ENCODE measurements at places on chromosomes 7 and 10.

- no peak for DNase-seq
Observed at GRCh38 chr10:49139028-49139845, 5.4 kb upstream of the FAM170B start.

DNA sequence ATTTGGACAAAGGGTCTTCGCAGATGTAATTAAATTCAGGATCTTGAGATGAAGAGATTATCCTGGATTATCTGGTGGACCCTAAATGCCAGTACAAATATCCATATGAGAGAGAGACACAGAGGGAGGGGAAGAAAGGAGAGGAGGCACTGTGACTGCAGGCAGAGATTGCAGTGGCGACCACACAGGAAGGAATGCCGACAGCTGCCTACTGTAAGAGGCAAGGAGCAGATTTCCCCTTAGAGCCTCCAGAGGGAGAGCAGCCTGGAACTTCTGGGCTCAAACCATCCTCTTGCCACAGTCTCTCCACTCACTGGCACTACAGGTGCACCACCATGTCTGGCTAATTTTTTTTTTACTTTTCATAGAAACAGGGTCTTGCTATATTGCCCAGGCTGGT lies 152.3 kb downstream of the SDK1 start:
- no peak for DNase-seq

DNA sequence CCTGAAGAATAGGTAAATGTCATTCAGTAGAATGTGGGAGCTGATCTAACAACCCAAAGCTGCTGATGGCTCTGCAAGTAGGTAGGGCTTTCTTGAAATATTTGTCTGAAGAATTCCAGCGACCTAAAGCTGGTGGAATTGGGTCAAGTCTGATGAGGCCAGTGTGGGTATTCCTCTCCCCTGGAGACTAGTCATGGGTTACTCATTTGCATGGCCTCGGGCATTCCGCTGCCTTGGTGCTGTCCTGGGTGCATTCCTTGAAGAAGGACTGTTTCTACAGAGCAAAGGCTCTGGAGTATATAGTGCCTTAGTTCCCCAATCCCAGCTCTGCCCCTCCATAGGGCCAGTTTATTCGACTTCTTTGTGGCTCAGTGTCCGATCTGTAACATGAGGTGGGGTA lies 19.2 kb downstream of the PDK4 start:
- DNase-seq, result peak; percentile 87

DNA sequence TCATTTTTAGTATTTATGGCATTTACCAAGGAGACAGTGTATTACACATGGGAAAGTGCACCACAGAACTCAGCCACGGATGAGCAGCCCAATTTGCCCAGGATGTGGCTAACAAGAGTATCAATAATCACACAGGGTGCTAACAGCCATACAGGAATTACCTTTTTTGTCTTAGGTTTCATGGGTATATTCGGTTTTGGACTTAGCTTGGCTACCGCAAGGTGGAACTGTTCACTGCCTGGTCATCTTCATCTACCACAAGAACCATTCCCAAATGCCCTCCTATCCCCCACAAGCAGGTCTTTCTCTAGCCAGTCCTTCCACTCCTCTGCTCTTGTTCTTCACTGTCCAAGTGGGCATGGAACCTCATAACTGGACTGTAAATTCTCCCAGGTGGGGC lies 6.0 kb downstream of the PDLIM1 start:
- DNase-seq, result no peak

DNA sequence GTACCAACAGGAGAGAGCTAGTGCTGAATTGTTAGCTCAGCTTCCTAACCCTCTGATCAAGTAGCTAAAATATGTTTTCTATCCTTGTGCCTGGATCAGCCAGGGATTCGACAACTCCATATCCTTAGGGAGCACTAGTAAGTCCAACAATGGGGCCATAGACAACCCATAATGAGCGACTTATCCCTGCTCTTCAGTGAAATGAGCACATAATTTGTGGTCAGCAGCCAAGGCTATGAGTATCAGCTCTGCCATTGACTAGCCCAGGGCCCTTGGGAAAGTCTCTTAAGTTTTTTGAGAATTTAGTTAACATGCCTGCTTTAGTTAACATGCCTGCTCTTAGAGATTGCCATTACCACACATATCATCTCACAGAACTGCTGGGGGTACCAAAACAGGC lies 39.3 kb downstream of the COL1A2 start:
- no peak for DNase-seq

DNA sequence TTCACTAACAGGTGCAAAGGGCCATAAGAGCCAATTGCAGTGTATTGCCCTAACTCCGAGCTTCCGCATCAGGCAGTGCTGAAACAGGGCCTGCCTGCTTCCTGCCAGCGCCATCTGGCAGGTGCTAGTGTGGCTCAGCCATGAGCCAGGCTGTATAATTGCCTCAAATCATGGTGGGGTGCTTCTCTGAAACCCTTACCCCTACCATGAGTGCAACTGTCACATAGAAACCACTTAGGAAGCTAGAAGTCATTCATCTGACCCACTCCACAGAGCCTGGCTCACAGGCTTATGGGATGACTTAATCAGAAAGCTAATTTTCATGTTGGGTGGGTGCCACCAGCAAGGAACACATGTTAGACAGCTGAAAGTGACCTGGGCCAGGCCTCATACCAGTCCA lies 133.3 kb upstream of the LAMB4 start:
- no peak for DNase-seq

- DNase-seq, result no peak
Observed at GRCh38 chr7:116021237-116021636, 9.3 kb downstream of the TFEC start.

DNA sequence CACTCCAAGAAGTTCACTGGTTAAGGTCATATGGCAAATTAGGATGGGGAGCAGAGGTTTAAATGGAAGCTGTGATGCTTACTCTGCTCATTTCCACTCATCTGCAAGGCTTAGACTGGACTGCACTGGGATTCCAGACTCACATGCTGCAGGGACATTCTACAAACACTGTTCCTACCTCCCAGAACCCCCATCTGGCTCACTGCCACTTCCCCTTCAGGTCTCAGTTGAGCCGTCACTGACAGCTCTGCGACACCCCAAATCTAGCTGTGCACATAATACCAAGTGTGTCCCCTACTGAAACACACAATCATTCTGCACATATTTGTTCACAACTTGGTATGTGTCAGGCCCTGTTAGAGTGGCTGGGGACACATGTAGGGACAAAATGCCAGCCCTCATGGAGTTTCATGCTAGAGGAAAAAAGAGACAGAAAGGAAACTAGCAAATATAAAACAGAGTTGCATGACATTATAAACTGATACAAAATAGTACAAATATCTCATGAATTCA lies 5.4 kb downstream of the PRKCQ start:
- DNase-seq, result no peak

DNA sequence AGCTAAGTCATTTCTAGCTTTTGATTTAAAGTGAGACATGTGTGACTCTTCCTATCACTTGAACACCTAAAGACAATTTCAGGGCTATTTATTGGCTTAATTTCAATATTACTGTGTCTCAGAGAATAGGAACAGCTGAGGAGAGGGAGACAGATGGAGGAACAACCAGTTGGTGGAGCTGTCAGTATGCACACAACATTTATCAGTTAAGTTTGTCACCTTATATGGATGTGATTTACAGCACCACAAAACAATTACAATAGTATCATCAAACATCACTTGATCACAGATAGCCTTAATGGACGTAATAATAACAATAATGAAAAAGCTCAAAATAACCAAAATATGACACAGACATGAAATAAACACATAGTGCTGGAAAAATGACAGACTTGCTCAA lies 129.6 kb downstream of the NPSR1 start:
- no peak for DNase-seq

GRCh38 chr7:132251327-132251659 lies 325.0 kb downstream of the PLXNA4 start:
- no peak for DNase-seq

DNA sequence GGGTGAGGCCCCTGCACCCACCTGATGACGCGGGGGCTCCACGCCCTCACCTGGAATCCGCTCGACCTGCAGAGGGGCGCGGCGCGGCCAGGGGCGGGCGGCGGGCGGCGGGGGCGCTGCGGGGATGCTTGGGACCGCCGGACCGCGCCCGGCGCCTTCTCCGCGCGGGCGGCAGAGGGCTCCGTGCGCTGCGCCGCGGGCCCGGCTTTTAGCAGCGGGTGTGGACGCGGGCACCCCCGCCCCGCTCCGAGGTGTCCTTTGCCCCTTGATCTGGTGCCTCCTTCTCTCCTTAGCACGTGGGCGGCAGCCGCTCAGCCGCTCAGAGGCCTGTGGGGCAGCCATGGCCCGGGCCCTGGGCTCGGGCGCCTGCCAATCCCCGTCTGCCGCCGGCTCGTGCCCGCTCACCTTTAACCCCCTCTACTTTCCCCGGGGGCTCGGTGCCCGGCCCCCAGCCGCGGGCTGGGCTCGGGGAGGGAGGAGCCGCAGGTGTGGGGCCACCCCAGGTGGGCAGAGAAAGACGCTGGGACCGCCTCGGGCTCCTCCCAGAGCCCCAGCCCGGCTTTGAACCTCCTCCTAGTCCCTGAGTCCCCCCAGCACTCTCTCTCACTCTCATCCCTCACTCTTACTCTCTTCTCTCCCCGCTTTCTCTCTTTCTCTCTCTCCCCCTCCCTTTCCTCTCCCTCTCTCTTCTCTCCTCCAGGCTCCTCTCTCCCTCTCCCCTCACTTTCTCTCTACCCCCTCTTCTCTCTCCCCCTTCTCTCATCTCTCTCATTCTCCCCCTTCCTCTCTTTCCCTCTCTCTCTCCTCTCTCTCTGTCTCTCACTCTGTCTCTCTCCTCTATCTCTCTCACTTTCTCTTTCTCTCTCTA lies 19.7 kb upstream of the VPS37D start:
- DNase-seq, result peak; percentile 36

GRCh38 chr10:14909101-14909500 lies 30.4 kb downstream of the SUV39H2 start:
- no peak for DNase-seq

- DNase-seq, result no peak
Observed at GRCh38 chr7:33351709-33352108, 222.3 kb downstream of the BBS9 start.

GRCh38 chr10:113469796-113470195 lies 83.1 kb upstream of the HABP2 start:
- DNase-seq, result no peak

DNA sequence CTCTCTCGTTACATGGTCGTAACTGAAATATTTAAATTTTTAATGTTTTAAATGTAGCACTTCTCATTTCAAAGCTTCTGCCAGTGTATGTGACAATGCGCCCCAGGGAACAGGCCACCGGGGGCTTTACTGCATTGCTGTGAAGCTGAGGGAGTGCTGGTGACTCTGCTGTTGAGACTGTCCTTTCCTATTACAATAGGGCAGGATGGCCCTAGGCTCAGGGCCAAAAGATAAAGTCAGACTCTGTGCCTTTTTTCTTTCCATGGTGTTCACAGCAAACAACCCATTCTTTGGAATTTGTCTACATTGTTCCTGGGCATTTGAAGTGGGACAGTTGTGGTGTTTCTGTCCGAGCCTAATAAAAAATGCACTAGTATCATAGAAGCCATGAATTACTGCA lies 107.3 kb downstream of the GALNT11 start:
- no peak for DNase-seq

GRCh38 chr7:96266580-96266979 lies 55.3 kb downstream of the SLC25A13 start:
- DNase-seq, result no peak

DNA sequence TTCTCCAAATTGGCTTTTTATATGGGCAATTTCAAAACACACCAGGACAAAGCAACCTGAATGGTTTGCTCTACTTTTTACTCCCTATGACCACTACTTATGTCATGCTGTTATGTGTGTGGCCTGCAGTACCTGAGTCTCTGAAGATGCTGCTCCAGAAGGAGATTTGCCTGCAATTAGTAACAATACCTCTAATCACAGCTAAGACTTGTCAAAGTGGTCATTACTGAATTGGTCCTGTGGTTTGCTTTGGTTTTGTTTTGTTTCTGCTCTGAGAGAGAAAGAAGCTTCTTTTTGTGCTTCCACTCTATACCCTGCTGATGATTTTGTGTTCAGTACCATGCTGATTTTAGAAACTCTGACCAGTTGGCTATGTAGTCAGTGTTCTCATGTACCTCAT lies 25.5 kb downstream of the HGF start:
- no peak for DNase-seq

- no peak for DNase-seq
Observed at GRCh38 chr7:76281006-76281705, 21.3 kb upstream of the HSPB1 start.

DNA sequence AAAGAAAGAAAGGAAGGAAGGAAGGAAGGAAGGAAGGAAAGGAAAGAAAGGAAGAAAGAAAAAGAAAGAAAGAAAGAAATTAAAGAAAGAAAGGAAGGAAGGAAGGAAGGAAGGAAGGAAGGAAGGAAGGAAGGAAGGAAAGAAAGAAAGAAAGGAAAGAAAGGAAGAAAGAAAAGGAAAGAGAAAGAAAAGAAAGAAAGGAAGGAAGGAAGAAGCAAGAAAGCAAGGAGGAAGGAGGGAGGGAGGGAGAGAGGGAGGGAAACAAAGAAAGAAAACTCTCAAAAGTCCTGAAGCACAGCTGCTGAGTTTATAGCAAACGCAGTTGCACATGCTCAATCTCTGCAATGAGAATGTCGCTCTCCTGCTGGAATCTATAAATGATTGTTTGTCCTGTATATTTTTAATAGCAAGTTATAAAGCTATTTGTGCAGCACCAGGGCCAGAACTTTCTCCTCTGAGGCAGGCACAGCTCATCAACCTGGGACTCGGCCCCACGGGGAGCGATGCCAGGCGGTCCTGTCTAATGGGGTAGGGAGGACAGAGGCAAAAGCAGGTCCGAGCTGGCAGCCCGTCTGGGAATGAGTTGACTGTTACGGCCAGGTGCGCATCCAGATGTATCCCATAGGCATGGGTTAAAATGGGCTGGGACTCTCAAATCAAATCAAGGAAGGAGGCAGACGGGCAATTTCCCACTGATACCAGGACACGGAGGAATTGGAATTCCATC lies 118.0 kb upstream of the PFKP start:
- no peak for DNase-seq

DNA sequence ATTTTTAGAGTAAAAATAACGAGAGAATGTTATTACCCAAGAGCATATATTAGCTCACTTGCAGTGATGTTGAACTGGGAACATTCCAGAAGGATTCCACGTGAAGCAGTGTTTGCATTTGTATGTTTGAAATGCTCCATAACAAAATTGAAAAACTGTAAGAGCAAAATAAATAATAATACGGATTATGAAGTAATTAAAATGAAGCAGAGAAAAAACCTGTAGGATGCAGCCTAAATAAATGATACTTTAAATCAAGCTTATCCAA lies 203.3 kb downstream of the BAMBI start:
- DNase-seq, result no peak

GRCh38 chr7:123557398-123558288 lies at the start of gene NDUFA5:
TSS of gene NDUFA5 (minus strand) at chr7:123557818. CDS start at chr7:123557795, 23 bp downstream.
- peak; percentile 100 for DNase-seq

GRCh38 chr7:17022920-17023319 lies 141.1 kb upstream of the AGR3 start:
- DNase-seq, result no peak
